ENCODE measurements at places on chromosomes 5 and 9. TPM values are rescaled to one million over a fixed set of nuclear protein-coding genes. Genes with fewer than 3 reads are reported as not detected.
A peak's percentile ranks its signal among the peaks of the same experiment; 100 is the strongest.

- DNase-seq = no peak
These were observed 140.1 kb downstream of the GRIA1 start for GRCh38 chr5:153630546-153630945.

DNA sequence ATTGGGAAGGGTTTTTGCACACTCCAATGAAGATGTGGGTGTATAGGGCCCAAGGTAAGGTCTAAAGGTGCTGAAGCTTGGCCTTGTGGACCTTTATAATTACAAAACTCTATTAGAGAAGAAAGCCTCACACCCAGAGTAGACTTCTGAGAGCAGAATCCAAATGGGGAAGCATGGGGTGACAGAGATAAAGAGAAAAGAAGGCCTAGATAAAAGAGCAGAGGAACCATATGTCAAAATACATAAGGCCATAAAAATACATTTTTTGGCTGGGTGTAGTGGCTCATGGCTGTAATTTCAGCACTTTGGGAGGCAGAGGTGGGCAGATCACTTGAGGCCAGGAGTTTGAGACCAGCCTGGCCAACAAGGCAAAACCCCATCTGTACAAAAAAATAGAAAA is 27.4 kb upstream of the TCERG1 start:
- no peak for DNase-seq

DNA sequence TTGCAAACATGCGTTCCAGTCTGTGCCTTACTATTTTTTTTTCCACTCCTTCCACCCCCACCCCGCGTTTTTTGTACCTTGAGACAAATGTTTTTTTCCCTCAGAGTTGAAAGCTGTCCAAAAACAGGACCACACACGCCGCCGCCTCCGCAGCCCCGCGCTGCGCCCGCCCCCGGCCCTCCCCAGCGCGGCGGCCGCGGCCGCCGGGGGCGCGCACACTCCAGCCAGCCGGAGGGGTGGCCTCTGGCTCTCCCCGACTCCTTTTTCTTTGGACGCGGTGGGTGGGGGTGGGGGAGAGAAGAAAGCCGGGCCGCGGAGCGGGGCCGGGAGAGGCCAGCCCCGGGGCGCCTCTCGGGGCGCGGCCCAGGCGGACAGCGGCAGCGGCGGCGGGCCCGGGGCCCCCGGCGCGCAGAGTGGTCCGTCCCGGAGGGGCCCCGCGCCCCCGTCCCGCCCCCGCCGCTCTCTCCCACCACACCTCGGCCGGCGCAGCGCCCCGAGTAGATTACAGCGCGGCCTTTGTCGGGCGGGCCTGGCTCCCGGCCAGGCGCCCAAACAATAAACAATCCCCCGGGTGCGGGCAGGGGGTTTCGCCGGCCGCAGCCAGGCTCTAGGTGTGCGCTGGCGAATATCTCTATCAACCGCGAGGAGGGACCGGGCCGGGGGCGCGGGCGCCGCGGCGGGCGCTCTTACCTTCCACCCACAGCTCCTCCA is 10.9 kb downstream of the PTCH1 start:
- peak; percentile 81 for DNase-seq

REEP2 gene
- polyA plus RNA-seq = 2.4 TPM

DNA sequence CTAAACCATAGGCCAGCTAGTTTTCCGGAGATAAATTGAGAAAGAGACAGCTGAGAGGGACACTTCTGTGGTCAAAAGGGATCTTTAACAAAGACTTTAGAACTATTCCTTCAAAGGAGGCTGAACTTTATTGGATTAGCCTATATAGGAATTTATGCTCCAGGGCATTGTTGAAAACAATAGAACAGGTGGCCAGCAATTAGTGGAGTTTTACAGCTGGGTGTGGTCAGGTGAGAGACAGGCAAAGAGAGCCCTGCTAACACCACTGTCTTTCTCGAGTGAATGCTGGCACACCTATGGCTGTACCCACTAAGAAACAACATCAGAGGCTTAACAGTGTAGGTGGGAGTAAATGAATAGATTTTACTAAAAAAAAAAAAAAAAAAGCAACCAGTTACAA is 16.7 kb upstream of the TLR4 start:
- no peak for DNase-seq
